ENCODE measurements at places on chromosomes 3 and 15. TPM values are rescaled to one million over a fixed set of nuclear protein-coding genes. Genes with fewer than 3 reads are reported as not detected.

GRCh38 chr15:78937132-78937739 lies 7.6 kb downstream of the CTSH start:
- DNase-seq: no peak

COL6A5 gene
- total RNA-seq: not detected

GRCh38 chr3:170222647-170223541 lies 670 bp downstream of the PRKCI start:
- DNase-seq: no peak

HLTF gene
- total RNA-seq: 14.2 TPM

SH2D7 gene
- total RNA-seq: not detected

- no peak for DNase-seq
Measured at GRCh38 chr3:180749322-180749721, 70.0 kb upstream of the CCDC39 start.

DNA sequence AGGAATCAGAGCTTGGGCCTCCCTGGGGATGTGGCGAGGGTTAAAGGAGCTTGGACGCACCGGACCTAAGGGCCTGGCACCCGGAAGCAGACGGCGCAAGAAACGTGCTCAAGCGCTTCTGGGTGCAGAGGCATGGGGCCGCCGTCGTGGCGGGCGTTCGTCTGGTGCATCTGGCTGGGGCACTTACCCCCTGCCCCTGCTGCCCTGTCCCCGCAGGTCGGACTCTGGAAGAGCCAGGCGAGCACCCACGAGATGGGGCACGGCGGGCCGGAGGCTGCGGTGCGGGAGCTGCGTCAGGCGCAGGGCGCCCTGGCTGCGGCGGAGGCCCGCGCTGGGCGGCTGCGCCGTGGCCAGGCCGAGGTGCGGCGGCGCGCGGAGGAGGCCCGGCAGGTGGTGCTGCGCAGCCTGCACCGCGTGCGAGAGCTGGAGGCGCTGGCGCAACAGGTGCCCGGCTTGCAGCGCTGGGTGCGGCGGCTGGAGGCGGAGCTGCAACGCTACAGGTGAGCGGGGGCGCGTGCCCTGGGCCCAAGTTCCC lies 2.5 kb downstream of the EFCC1 start:
- DNase-seq: no peak

ZNF620 gene
- 5.6 TPM for total RNA-seq

CKMT1A gene
- total RNA-seq: not detected

GRCh38 chr3:42691816-42692666 lies 6.7 kb downstream of the KLHL40 start:
- DNase-seq: no peak

GRCh38 chr3:60610441-60611112 lies 640.7 kb downstream of the FHIT start:
- DNase-seq: no peak

DNA sequence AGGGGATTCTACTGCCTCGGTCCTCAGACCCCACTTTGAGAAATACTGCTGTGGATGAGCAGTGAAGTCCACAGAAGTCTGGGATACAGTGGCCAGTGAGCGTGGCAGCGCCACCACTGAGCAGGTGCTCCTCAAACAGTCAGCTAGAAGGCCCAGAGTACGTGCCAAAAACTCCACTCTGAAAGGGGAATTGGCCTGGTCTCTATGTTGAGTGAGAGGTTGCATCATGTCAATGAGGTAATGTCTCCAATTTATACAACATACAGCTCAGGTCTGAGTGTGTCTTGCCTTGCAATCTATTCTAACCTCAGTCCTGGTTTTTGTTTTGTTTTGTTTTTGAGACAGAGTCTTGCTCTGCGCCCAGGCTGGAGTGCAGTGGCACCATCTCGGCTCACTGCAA lies 53.3 kb upstream of the ETV5 start:
- no peak for DNase-seq

DNA sequence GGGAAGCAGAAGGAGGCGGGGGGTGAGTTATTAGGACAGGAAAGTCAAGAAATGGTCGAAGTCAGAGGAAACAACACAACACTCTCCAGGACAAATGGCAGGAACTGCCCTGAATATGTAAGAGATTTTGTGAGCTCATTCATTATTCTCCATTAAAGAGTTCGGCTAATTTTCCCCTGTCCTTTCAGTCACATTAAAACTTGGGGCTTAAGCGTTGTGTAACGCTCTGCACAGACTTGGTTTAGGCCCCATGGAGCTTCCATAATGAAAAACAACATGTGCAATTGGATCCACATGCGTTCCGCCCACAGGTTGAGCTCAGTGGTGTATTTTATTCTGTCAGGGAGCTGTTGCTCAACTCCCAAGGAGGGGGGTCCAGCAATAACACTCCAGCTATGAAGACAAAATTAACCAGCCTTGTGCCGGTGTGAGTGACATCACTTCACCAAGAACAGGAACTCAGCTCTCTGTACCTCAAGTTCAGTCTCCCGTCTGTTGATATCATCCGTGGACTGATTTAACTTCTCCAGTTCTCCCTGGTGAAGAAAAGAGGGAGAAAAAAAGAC lies 2.3 kb downstream of the SH3BP5 start:
- peak; percentile 45 for DNase-seq

GRCh38 chr3:11592445-11593298 lies 51.0 kb downstream of the VGLL4 start:
- peak; percentile 87 for DNase-seq

GRCh38 chr15:82146990-82147461 lies 101.2 kb upstream of the MEX3B start:
- DNase-seq: peak; percentile 78

ZMYND10 gene
- 0.25 TPM for total RNA-seq

GOLGA8S gene
- 0.13 TPM for total RNA-seq

ADPRH gene
- total RNA-seq: 8.7 TPM

- DNase-seq: no peak
Measured at GRCh38 chr3:52350416-52350815, 34.3 kb downstream of the DNAH1 start.

GUCA1C gene
- not detected for total RNA-seq

TMEM62 gene
- total RNA-seq: 12.7 TPM

DNA sequence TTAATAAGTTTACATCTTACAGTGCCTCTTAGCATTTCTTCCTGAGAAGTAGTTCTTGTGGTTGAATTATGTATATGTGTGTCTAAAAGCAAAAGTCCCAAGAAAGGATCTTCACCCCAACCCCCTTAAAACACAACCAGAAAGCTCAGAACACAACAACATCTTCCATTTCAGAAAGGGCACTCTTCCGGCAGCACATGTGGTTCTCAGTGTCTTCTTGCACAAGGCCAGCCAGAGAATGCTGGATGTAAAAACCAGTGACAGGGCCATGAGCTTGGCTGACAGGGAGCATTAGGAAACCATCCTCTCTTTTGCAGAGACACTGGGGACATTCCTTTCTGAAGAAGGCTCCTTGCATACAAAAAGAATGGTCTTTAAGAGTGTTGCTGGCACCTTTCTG lies 45.0 kb downstream of the EEFSEC start:
- no peak for DNase-seq

DNA sequence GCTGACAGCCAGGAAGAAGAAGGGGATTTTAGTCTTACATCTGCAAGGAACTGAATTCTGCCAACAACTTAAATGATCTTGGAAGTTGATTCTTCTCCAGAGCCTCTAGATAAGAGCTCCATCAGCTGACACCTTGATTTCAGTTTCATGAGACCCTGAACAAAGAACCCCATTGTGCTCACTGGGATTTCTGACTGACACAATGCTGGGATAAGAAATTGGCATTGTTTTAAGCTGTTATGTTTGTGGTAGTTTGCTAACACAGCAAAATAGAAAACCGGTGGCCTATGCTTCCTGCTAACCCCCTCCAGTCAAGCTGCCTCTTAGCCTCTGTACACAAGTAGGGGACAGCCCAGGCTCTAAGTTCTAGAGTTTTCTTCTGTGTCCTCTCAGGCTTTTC lies 36.2 kb downstream of the MASP1 start:
- DNase-seq: no peak

- peak; percentile 26 for DNase-seq
Measured at GRCh38 chr3:171867981-171868380, 24.8 kb downstream of the TMEM212 start.

DNA sequence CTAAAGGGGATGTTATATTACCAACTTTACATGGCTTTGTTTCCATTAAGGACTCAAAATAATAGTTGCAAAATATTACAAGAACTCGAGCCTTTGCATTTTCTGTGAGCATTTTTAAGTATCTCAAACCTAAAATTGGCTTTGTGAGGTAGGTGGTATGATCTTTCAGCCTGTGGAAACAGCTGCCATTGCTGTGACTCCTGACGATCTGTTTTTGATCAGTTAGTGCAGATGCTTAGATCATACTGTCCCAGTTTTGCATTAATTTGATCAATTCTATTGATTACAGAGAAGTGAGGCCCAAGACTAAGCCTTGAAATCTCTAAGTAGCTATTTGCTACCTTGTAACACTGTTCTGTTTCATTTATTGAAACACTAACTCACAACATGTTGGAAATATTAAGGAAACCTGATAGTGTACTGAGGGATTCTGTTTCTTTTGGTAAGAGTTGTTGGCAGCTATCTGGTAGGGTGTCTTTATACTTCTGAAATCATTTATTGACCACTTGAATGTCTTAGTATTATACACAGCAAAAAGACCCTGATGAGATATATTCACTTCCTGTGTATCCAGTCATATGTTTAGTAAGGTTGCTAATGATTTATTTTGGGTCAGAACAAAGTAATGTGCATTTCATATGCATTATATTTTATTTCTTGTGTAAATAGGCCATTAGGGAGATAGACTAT lies 14.8 kb downstream of the SKIL start:
- DNase-seq: no peak

DNA sequence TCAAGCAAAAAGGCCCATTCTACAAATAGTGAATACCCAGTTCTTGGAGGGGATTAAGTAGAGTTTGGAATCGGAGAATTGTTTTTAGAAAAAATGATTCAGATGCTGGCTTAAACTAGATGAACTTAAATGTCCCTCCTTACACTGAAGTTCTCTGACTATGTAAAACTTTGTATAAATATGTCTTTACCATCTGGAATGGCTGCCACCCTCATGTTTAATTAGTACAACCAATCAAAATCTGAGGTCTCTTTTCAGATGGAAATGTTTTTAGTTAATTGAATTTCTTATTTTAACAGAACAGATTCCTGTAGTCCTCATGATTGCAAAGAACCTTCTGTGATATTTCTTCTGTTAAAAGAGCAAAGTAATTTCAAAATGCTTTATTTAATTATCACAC lies 94.8 kb downstream of the CADM2 start:
- no peak for DNase-seq

MITF gene
- 5.7 TPM for total RNA-seq

DNA sequence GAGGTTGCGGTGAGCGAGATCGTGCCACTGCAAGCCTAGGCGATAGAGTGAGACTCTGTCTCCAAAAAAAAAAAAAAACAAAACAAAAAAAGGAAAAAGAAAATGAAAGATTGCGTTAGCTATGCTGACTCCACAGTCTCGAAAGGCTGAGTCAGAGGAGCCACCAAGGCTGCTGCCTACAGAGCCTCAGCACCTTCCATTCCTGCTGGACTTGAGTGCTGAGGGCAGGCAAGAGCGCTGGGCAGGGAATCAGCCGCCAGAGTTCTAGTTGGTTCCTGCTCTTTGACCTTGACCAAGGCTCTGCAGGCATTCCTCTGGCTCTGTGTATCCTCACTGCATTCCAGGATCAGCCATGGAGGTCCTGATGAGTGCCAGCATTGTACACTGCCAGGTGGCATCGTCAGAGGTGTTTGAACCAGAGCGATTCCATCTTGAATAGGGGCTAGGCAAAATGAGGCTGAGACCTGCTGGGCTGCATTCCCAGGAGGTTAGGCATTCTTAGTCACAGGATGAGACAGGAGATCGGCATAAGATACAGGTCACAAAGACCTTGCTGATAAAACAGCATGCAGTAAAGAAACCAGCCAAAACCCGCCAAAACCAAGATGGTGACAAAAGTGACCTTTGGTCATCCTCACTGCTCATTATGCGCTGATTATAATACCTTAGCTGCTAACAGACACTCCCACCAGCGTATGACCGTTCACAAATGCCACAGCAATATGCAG lies 5.9 kb downstream of the MESP2 start:
- DNase-seq: no peak

GOLGA8J gene
- not detected for total RNA-seq

DNA sequence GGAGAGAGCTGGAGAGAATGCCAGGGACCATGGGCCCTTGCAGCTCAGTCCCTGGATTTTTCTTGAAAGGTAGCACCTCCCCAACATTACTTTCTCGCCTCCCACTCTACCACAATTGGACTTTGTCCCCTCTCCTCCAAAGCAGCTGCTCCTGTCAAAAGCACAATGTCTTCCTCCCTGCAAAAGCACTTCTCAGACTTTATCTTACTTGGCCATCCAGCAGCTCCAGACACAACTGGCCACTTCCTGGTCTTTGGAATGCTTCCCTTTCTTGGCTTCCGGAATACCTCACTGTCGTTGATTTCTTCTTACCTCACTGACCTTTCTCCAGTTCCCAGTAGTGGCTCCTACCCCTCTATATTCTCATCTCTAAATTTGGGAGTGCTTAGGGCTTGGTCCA lies 134.6 kb upstream of the PROK2 start:
- DNase-seq: no peak

SLC22A13 gene
- under 0.01 TPM for total RNA-seq

GRCh38 chr3:140432229-140432669 lies 245.6 kb upstream of the TRIM42 start:
- DNase-seq: no peak

GRCh38 chr3:71090207-71090606 lies 493.3 kb downstream of the FOXP1 start:
- no peak for DNase-seq

GRCh38 chr15:57189466-57189865 lies 186.8 kb upstream of the CGNL1 start:
- DNase-seq: no peak

- DNase-seq: no peak
Measured at GRCh38 chr15:63933522-63933921, 99.8 kb upstream of the HERC1 start.

DNA sequence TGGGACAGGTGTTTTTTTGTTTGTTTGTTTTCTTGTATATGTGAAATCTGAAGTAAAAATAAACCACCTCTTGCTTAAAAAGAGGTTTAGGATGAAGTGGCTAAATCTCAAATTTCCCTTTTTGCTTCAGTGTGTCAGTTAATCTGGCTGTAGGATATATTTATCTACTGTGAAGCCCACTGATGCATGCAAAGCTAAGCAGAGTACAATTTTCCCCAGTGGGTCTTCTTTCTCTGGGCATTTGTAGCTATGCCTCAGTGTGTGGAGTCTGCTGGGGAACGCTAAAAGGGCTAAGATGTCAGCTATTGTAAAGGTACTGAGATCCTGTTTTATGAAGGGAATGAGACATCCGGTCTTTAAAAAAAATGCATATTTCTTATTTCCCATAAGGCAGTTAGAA lies 190.6 kb downstream of the TCF12 start:
- no peak for DNase-seq

C3orf22 gene
- total RNA-seq: not detected

AGBL1 gene
- not detected for total RNA-seq

DNA sequence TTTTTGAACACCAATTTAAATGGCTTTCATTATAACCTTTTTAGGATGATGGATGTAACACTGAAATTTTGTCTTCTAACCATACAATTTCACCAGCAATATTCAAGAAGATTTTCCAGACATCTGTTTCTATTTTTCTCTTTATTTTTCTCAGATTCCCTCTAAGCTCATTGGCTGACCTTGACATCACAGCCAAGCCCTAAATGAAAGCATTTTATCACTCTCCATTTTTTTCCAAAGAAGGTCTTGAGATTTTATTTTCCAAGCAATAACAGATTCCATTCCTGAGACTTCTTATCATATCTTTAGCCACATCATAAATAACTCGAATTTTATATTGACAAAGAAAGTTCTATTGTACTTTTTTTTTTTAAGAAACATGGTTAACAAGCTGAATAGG lies 392.6 kb upstream of the THBS1 start:
- DNase-seq: no peak

Data from dermis microvascular lymphatic vessel endothelial cell (primary cell).